Activated CD4-positive, alpha-beta T cell treated with anti-CD3 and anti-CD28 coated beads, Interleukin-2, amount 50 U/mL, for 4 hours (primary cell): ENCODE measurements at places on chromosomes 4 and X.

DNA sequence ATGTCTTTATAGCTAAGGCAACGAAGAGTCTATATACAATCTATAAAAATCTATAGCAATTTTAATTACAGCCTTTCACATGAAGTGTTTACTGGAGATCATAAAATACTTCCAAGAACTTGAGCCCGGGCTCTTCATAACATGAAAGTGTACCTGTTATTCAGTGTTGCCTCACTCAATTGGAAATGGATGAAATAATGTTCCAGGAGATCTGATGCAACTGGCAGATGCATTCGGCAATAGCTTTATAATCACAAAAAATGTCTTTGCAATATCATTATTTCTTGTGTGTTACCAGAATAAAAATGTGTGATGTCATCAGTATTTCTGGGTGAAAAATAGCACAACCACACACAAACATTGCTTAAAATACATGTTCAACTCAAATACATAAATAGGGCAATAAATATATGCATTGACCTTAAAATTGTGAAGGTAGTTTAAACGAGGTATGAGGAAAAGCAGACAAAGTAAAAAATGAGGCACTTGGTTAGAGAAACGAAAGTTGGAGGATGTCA lies 1266.8 kb upstream of the PCDH7 start:
- no peak for DNase-seq

GRCh38 chr4:46146993-46147392 lies 23.1 kb upstream of the GABRG1 start:
- no peak for DNase-seq

DNA sequence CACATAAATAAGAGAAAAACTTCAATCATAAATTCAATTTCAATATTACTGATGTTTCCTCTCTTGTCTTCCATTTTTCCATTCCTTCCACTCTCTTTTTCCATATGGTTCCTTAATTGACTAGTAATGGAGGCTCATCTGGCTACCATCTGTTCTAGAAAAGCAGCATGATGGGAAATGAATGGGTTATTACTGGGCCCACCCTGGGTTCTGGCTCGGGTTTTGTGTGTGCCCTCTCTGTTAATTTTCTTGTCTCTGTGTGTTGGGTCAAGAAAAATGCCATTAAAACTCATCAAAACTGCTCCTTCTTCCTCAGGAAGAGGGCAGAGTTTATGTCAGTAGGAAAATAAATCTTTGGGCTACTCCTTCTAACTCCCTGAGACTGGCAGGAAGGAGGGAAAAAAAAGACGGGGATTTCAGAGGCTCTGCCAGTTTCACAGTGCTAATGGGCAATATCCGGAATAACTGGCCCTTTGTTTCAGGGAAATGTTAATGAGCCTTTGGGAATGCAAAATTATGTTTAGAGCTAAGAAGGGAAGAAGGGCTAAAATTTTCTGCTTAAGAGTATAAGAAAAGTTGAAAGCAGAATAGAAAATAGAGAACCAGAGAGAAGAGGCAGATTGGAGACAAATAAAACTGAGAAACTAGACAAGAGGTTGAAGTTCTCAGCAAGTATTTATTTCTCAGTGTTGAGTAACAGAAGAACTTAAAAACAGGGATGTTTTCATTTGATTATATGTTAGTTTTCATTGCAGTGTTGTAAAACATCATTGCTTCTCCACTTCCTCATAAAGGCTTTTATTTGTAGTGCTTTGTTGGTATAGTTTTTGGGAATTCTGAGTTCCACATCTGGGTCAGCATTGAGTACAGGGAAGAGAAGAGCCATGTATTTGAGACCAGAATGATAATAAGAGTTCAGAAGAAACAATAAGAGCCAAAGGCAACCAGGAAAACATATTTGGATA lies 19.7 kb downstream of the GABRB1 start:
- DNase-seq, result no peak

DNA sequence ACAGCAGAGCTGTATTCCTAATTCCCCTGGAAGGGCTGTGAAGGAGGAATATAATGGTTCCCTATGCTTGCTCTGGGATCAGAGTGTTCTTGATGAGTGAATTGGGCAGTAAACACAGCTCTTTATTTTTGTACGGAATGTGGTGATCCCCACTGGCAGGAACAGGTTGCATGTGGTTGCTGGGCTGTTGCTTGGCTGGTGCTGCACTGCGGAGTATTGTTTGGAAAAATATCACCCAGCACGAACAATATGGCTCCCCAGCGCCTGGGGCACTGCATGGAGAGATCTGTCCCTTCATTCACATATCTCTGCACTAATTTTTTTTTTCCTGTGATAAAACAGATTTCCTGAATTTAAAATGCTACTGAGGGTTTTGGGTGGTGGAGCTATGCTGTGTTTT lies 119.7 kb downstream of the MGST2 start:
- no peak for DNase-seq

DNA sequence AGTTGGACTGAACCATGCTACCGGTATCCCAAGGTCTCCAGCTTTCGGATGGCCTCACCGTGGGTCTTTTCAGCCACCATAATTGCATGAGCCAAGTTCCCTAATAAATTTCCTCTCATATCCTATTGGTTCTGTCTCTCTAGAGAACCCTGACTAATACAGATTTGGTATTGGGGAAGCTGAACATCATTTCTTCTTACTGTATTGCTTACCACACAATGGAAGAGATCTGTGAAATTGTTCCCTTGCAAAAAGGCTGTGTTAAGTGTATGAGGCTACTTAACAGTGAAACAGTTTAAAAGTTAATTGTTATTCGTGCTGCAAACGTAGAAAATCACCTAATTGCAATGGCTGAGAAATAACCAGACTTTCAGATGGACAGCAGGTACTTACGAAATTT lies 34.0 kb downstream of the PLAC8 start:
- no peak for DNase-seq

GRCh38 chrX:150074175-150074574 lies 135.9 kb upstream of the EOLA2 start:
- DNase-seq, result no peak

DNA sequence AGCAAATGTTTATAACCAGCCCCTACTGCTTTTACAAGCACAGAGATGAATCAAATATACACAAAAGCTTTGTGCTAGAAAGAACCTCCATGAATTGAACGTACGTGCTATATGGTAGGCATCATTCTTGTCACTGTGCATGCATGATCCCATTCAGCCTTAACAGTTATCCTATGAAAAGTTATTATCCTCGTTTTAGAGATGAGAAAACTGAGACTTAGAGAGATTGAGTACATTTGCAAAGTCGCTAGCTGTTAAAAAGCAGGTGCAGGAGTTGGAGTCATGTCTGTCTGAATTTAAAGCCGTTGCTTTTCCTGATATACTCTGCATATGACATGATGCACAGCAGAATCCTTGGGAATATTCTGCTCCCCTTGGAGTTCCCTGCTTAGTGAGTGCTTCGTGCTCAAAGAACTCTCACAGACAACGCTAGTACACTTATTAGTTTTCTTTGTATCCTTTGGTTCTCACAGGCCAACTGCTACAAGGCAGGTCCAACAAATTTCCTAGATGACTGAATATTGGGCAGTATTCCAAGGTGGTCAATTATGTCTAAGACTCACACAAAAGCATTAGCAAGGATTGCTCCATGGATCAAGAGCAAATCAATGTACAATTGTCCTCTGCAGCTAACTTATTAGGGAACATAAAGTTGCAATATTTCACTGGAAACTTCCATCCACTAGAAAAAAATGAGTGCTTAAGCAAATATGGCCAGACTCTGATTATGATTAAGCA lies 42.8 kb upstream of the TRIM2 start:
- DNase-seq, result no peak

GRCh38 chrX:38857736-38858523 lies 56.7 kb downstream of the MID1IP1 start:
- no peak for DNase-seq

DNA sequence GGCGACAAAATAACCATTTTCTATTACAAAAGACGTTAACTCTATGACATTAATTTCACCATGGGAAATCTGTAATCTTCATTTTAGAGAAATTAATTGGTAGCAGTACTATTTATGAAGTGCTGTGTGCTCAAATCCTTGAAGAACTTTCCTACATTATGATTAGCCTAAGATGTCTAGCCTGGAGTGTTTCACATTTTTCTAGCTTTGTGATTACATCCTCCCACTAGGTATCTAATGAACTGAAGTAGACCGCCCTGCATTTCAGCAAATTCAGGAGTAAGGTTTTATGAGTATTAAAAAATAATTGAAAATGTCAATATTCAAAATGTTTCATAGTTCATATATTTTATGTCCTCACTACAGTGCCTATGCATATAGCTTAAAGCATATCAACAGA lies 713.1 kb downstream of the CCSER1 start:
- no peak for DNase-seq

DNA sequence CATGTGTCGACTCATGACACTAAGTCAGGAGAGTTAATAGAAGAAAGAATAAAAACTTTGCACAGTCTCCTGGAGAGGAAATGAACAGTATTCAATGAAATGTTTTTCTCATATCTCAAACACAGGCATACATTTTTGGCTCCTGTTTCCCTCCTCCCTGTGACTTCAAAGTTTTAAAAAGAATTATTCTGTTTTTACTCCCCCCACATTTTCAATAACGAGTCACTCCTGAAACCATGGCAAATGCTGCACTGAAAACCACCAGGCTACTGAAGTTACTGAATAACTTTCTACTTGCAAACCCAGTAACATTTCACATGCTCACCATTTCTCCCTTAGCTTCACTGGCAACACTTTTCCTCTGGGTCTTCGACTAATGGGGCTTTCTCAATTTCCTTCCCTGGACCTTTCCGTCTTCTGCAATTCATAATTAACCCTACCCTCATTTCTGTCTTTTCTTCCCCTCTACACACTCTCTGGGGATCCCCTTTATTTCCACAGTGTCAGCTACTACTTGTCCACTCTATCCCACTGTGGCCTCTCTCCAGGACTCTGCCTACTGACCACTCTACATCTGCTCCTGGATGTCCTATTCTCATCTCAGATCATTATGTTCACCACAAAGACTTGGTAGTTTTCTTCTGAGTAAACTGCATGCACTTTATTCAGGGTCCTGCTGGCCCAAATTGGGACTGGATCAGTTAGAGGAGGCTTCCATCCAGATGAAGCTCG lies 225.8 kb upstream of the ETNPPL start:
- DNase-seq, result no peak

DNA sequence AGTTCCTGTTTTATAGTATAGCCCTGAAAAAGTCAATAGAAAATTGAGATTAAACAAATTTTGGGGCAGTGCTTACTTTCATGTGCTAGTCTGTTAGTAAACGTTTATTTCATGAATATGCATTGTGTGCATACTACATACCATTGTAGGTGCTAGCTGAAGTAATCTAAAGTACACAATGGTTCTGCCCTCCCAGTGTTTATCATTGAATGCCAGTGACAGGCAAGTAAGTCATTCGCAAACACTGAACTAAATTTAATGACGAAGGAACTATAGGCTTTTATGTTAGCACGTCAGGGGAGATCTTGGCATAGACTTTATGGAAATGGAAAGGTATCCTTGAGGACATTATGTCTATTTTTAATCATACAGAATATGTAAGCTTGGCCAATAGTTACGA lies 426.9 kb upstream of the EPHA5 start:
- DNase-seq, result no peak

- no peak for DNase-seq
Measured at GRCh38 chr4:32488690-32489089, 1768.5 kb downstream of the PCDH7 start.

- no peak for DNase-seq
Measured at GRCh38 chr4:158374318-158374717, 147.4 kb upstream of the RXFP1 start.

- DNase-seq, result no peak
Measured at GRCh38 chr4:154677923-154678322, 65.5 kb upstream of the FGG start.

GRCh38 chr4:105859233-105859632 lies 36.0 kb upstream of the NPNT start:
- no peak for DNase-seq

GRCh38 chr4:108428923-108429322 lies 191.5 kb upstream of the RPL34 start:
- no peak for DNase-seq

GRCh38 chrX:82224961-82225360 lies 1023.1 kb downstream of the SH3BGRL start:
- DNase-seq, result no peak

DNA sequence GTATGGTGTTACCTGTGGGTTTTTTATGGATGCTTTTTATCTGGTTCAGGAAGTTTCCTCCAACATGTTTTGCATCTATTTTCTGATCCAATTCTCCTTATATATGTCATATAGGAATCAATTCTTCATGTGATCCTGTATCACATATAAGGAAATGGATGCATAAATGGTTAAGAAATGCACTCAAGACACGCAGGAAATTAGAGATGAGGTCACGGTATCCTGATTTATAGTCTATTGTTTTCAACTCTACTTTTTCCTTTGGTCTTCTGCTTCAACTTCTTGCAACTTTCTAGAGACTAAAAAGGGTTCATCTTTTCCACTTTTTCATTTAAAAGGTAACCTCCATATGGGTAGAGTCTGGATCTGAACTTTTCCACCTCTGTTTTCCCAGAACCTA lies 33.6 kb upstream of the IL13RA1 start:
- no peak for DNase-seq

DNA sequence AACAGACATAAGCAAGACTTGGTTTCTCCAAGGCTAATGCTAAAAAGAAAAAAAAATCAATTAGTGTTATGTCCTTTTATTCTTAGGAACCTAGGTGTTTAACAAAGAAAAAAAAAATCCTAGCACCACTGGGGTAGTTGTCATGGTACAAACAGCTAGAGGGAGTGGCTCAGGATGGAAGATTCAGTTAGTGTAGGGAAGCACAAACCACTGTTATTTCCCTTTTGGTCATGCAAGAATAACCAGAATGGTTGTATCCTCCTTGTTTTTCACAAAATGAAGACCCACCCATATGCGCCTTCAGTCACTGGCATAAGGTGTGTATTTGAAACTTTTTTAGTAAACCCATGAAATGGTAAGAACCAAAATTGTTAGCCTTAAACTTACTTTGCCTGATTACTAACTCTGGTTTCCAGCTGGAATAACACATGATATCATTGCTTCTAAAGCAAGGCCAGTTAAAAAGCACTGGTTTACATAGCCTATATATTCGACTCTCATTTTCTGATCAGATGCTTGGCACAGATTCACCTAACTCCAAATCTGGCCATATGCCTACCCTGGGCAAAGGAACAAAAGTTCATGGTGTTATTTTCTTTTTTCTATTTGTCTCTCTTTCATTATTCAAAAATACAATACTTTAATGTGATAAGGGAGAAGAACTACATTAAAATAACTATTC lies 132.6 kb downstream of the SCFD2 start:
- no peak for DNase-seq

GRCh38 chr4:42280327-42281095 lies 116.8 kb upstream of the SHISA3 start:
- no peak for DNase-seq

- DNase-seq, result no peak
Measured at GRCh38 chr4:127410644-127411043, 222.1 kb upstream of the INTU start.

GRCh38 chr4:14317351-14317750 lies 684.9 kb upstream of the CPEB2 start:
- DNase-seq, result no peak

- no peak for DNase-seq
Measured at GRCh38 chr4:35918491-35918977, 325.8 kb downstream of the ARAP2 start.
